ENCODE measurements at places on chromosomes 1 and 21.

- DNase-seq, result peak; percentile 36
Measured at GRCh38 chr1:21956720-21957552, 19.8 kb upstream of the HSPG2 start.

DNA sequence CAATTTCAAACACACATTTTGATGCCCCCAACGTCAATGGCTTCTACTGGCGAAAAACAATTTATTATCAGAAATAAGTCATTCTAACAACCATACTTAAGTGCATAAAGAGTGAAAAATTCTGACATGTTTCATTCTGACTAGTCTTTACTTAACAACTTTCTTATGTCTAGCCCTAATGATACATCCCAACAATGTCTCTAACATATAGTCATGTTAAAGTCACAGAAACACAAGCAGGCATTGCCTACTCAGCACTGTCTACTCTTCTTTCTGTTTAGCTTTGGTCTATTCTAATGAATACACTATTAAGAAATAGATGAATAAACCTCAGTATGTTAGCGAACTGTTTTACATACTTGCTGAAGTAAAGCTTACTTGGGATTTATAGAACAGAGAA is 105.8 kb upstream of the DUSP10 start:
- no peak for DNase-seq

GRCh38 chr1:1024771-1025699 is 5.1 kb downstream of the AGRN start:
- no peak for DNase-seq

DNA sequence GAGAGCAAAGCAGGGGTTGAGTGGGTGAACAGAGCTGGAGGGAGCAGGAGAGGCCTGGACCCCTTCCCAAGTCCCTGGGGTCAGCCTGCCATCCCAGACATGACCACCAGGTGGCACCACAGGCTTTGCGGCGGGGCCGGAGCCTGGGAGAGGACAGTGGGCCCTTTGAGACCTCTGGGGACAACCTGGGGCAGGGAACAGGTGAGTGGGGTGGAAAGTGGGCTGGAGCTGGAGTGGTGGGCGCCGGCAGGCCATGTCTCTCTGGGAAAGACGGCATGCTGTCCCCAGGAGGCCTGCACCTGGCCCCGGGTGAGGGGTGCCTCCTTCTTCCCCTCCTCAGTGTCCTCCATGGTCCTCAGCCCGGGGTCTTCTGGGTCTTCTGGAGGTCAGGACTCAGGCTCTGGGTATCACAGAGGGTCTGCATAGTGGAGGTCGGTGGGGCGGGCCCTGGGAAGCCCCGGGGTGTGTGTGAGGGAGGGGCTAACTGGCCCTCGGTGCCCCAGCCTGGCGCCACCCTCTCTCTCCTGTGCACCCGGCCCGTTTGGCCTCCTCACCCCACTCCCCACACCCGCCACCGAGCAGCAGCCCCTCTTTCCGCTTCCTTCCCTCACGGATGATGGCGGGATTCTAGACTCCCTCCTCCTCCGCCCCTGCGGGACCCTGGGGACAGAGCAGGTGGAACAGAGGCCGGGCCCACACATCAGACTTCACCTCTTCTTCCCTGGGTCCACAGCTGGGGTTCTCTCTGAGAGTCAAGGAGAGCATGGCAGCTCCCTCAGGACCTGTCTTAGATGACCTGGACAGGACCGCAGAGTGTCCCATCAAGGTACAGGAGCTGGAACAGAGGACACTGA is 28.5 kb upstream of the PKP1 start:
- peak; percentile 64 for DNase-seq

GRCh38 chr1:181664543-181664942 is 181.2 kb downstream of the CACNA1E start:
- DNase-seq, result no peak

GRCh38 chr1:106037526-106037925 is 1018.9 kb upstream of the PRMT6 start:
- no peak for DNase-seq

DNA sequence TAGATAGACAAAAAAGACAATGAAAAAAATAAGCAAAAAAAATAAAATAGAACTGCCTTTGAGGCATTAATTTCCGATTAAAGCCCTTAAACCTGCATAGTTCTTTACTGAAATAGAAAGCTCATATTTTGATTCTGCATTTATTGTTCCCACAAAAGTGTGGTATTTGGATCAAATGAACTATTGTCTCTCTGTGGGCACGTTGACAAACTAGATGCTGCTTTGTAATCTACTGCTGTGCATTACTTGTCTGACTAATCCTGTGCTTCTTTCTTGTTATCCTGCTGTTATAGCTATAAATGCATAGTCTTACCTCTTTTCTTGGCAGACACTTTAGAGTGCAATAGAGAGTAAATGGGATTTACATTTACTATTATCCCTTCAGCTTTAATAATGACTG is 31.4 kb upstream of the SLC35D1 start:
- DNase-seq, result no peak

- DNase-seq, result no peak
Measured at GRCh38 chr21:41730367-41730765, 36.5 kb downstream of the RIPK4 start.

DNA sequence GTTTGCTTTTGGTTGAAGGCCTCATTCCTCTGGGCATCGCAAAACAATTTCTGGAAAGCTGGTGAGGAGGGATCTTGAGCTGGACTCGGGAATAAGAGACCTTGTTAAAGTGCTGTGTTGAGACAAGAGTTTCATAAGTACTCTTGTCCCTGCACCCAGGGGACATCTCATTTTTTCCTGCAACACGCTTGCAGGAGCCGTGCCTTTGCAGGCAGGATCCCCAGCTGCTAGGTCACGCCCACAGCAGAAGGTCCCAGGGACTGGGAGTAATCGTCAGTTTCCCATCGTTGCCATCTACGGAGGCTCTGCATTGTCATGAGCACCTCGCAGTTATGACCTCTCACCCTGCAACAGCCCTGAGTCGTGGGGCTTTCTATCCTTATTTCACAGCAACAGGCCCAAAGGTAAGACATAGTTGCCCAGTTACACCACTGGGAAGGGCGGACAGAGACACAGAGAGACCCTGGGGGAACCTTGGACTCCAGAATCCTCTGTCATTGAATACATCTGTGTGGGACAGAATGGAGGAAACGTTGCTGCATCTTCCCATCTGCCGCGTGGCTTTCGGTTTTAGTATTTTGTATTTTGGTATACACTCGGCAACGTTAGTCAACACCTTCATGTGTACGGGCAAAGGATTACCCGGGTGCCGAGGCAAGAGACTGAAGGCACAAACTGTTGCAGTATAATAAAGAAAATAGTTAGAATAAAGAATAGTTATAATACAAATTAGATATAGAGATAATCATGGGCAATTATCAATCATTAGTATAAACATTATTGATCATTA is 60.4 kb upstream of the DMRTB1 start:
- no peak for DNase-seq

DNA sequence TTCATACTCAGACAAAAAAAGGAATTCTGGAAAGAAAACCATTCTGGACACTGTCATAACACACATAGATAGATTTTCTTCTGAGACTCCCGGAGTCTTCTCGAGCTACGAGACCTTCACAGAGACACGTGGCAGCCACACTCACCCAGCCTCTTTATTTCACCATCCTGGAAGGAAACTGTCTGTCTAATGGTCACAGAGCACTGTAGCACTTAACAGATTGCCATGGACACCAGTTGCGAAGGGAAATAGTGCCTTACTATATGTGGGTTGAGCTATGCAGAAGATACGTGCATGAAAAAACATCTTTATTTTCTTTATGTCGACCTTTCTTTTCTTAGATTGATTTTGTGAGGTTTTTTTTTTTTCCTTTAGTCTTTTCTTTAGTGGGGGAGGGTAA is 57.9 kb downstream of the ZP4 start:
- DNase-seq, result no peak

GRCh38 chr1:12249748-12250147 is 19.9 kb downstream of the VPS13D start:
- DNase-seq, result no peak

- DNase-seq, result no peak
Measured at GRCh38 chr1:25568090-25568833, 24.9 kb downstream of the LDLRAP1 start.

DNA sequence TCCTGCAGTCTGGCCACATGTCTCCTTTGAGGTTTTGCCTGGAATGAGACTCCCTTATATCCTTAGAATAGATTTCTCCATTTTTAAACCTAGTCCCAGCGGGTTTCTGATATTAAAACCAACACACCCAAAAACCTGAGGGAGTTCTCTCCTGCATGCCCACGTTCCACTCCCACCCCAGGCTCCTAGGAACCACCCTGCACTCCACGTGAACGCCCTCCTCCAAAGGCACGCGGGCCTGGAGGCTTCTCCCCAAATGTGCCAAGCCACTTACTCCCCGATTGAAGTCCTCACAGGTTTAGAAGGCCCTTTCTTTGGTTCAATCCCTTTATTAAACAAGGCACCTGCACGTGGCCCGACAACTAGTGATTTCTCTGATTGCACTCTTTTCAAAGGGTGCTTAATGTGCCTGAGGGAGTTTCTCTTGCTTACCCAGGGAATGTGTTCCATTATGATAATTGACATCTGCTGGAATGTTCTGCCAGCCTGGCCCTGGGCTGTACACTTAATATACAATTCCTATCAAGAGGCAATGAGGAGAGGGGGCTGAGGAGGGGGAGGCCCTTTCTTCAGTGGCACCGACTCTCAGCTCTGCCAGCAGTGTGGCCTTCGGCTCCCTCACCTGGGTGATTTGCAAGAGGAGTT is 104.3 kb upstream of the ADAR start:
- DNase-seq, result no peak

DNA sequence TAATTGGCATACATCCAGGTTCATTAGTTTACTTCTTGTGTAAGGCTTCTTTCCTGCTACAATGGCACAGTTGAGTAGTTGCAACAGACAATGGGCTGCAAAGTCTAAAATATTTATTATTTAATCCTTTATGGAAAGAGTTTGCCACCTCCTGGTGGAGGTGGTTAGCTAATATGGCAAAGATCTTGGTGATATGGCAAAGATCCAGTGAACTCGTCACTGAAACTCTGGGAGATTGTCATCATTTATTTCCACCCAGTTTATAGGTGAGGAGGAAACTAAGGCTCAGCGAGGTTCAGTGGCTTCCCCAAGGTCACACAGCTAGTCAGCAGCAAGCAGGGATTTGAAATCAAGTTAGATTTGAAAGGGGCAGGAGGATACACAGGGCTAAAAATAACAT is 16.1 kb upstream of the IFFO2 start:
- DNase-seq, result no peak

All from activated naive CD4-positive, alpha-beta T cell (primary cell).